Caki2 (cell line): ENCODE measurements at places on chromosomes 6 and 20. TPM values are rescaled to one million over a fixed set of nuclear protein-coding genes. Genes with fewer than 3 reads are reported as not detected.

The CST4 gene
- 16.1 and 28.3 TPM in 2 replicates for total RNA-seq

- no peak for DNase-seq
Observed at GRCh38 chr6:149140910-149141290, 176.6 kb upstream of the TAB2 start.

GRCh38 chr20:40958598-40958997 is 70.0 kb upstream of the TOP1 start:
- no peak for DNase-seq

- no peak for DNase-seq
Observed at GRCh38 chr20:33474963-33475362, 14.9 kb upstream of the CBFA2T2 start.

GRCh38 chr6:2980465-2980855 is 9.1 kb upstream of the SERPINB6 start:
- no peak for DNase-seq
